NCI-H510A treated with DMSO at 0.1 percent for 48 hours (cell line): ENCODE measurements at places on chromosomes 7 and 10.

DNA sequence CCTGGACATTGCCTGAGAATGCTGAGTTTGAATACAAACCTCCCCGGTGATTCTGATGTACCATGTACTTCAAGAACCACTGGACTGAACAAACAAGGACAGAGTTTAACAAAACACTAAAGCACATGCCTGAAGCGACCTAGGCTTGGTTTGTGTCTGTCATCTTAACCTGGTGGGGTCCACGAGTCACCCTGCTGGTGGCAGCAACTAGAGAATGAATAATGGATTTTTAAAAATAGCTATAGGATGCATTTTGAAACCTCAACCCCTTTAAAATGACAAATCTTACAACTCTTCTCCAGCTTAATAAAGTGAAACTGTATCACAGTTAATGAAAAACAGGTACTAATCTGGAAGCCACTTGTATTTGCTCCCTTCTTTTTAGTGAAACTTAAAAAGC is 25.2 kb downstream of the CDHR3 start:
- DNase-seq, result no peak

DNA sequence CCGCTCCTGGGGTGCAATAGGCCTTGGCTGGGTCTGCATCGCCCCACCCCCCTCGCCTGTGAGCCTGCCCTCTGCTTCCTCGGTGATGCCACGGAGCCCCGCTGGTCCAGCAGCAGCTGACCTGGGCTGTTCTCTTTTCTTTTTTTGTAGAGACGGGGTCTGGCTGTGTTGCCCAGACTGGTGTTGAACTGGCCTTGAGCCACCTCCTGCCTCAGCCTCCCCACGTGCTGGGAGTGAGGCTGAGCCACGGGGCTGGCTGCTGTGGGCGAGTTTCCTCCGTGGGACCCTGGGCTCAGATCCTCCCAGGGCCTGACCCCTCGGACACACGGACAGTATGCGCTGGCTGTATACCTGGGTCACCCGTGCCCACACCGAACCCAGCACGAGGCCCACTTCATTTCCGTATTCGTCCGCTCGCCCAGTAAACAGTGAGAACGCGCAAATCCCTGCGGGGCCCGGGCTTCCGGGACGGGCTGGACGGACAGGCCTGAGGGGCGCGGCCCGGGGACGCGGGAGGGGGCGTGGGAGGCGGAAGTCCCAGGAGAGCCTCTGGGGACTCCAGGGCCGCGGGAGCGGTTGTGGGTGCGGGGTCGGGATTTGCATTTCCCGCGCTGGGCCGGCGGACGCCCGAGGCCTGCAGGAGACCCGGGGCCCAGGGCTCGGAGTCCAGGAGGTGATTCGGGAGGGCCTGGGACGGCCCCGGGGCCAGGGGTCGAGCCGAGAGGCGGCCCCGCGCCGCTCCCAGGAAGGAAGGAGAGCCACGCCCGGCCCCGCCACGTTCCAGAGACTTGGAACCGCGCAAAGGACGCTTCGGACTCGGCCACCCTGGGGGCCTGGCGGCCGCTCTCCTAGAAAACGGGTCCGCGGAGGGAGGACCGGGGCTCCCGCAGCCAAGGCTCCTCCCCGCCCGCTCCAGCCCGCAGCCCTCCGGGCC is 57.7 kb upstream of the DNAJB6 start:
- DNase-seq, result no peak

DNA sequence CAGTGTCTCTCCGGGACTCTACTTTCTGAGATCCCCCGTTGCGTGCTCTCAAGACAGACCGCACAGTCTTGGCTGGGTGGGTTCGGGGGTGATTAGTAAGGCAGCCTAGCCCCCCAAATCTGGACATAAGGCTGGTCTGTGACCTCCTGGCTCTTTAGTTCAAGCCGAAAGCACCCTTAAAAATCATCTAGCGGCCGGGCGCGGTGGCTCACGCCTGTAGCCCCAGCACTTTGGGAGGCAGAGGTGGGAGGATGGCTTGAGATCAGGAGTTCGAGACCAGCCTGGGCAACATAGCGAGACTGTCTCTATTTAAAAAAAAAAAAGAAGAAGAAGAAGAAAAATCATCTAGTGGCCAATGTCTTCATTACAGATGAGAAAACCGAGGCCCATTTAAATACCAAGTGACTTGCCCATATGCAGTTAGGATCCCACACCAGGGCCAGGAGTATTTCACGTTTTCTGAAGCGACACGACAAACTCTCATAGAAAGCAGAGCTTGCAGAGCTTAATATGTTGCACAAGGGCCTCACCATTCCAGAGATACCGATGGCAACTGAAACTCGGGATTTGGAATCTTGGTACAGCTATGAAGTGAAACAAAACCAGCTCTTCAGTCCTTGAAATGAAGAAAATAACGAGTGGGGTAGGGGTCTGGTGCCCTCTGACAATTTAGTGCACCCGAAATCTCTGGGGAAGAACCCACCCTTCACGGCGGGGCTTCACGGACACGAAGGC is 703 bp upstream of the HILPDA start:
- no peak for DNase-seq

DNA sequence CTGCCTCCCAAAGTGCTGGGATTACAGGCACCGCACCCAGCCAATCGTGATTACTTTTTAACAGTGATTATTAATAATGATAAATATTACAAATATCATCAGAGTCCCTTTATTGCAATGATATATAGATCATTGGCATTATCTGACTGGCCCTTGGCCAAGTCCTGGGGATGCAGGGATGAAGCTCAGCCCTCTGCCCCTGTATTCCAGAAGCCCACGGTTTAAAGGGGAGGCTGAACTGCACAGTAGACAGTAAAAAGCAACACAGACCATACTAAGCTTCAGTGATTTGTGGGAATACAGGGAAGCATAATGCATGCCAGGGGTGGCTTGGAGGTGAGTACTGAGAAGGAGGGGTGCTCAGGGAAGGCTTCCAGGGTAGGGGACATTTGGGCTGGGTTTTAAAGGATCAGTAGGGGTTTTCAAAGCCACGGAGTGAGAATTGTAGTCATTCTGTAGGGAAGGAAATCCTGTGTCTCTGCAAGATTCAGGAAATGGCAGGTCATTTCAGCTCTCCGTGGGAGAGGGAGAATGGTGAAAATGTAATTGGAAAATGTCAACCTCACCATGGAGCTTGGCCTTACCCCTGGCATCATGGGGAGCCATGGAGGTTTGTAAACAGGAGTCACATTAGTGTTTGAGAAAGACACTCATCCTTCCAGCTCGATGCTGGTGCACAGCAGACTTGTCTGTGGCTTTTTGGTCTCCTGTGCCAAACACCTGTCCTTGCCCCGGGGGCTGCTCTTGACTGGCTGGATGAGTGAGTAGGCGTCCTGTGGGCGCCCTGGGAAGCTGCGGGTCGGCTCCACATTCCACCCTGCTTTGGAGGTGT is 8.8 kb downstream of the ADAMTS14 start:
- DNase-seq, result no peak

DNA sequence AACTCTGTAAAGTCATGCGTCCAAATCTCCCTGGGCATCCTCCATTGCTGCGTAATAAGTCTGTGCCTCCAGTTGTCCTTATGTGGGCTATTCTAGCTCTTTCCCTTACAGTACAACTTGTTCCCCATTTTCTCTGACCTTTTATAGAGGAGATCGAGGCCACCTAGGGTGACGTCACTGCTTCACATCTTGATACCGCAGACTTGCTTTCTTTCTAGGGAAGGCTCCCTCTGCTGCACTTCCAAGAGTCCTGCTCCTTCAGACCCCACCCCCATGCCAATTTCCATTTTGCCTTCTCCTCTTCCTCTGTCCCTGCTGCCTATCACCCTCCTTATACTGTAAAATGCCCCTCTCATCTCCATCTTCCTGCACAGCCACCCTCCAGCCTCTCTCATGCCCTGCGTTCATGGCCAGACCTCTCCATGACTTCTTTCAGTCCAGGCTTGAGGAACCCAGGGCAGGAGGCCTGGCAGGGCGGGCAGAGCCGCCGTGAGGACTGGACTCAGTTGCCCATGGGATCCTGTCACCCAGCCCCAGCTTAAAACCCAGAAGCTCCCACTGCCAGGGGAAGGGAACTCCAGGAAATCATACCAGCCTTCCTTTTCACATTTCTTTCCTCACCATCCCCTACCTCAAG is 57.5 kb downstream of the CAMK1D start:
- no peak for DNase-seq

- DNase-seq, result no peak
These were observed 13.1 kb downstream of the ZNF485 start for GRCh38 chr10:43619368-43619767.

DNA sequence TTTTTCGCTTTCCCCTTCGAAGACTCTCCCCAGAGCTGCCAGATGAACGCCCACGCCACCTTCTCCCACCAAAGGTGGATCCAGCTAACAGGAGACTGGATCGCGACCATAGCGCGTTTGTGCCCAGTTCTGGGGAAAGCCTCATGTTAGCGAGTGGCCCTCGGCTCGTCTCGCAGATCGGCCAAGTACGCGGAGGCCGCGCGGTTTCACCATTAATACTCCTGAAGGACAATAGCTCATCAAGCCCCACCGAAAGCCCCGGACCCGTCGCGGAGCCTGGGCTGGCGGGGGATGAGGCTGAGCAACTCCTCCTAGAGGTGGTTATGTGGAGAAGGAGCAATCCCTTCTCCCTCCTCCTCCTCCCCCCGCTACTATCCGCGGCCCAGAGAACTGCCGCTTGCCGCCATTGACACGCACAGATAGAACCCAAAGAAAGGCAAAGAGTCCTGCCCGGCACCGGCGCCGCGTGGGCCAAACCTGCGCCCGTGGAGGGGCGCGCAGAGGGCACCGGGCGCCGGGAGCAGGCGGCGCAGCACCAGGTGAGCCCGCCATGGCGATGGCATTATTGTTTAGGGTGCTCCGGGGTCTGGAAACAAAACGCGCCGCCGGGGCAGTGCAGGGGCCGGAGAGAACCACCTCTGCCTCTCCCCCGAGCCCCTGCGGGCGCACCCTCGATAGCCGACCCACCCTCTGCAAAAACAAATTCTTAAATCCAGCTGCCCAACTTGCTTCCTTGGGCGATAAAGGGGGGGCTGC is at the start of gene MACROH2A2:
MACROH2A2 (plus strand) TSS at position 385 of the 756 bp plus-strand sequence. CDS start 22,813 bp downstream, outside the sequence.
- peak; percentile 67 for DNase-seq

GRCh38 chr7:158024881-158025280 is 562.7 kb downstream of the PTPRN2 start:
- DNase-seq, result no peak

DNA sequence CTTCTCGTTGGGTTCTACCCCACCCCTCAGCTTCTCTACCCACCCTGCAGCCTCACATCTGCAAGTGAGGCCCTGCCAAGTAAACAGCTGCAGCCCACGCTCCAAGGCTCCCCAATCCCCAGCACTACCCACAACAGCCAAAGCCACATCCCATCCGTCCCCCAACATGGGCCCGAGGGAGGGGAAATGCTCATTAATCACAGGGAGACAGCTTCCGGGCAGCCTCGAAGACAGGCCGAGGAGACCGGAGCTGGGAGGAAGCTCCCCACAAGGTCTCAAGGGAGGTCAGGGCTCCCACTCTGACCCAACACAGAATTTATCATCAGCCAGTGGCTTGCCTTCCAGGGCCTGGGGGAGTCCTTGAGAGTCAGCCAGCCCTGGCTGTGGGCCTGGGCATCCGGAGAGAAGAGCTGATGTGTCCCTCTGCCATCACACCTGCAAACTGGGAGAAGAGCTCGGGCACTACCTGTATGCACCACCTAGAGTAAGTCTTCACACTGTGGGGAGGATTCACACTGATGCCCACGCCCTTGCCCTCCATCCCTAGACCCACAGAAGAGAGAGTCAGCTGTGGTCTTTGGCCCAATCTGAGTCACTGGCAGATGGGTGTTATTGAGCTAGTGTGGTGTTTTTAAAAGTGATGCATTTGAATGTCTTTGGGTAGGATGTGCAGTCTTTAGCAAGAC is 115.5 kb upstream of the ZMIZ1 start:
- DNase-seq, result no peak

GRCh38 chr10:3836222-3836820 is 51.3 kb upstream of the KLF6 start:
- no peak for DNase-seq

- DNase-seq, result no peak
These were observed 303.6 kb upstream of the LYZL1 start for GRCh38 chr10:28985137-28985885.

DNA sequence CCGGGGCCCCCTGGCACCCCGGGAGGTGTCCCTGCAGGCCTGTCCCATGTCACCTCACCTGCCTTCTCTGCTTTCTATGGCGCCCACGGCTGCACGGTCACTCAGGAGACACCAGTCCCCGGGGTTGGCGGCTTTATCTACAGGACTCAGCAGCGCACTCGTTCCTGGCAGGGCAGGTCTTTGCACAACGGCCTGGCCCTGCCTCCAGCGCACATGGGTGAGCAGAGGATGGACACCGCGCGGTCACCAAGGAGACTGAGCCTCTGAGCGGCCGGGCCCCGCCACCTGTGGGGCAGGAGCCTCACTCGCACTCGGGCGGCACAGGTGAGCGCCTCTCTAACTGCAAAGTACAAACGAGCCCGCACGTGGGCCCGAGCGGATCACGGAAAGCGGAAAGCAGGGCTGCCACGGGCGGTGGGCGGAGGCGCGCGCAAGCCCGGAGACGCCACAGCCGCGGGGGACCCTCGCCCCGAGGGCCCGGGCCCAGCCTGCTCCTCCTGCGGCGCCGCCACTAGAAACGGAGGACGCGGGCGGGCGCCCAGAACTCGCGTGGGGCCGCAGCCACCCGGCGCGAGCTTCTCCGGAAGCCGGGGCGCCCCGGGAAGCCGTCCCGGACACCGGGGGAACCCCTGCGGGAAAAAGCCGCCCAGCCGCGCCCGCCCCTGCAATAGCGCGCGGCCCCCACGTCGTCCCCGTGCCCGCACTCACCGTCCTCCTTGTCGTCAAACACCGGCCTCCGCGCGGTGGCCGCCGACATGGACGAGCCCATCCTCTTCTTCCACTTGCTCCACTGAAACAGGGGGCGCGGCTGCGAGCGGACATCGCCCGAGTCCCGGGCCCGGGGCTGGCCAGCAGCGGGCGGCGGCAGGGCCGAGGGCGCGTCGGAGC is 642 bp downstream of the STK32C start:
- peak; percentile 69 for DNase-seq

GRCh38 chr7:51340029-51340838 is 23.6 kb upstream of the COBL start:
- no peak for DNase-seq

- DNase-seq, result no peak
These were observed 44.2 kb upstream of the SLC29A4 start for GRCh38 chr7:5238500-5238899.

GRCh38 chr7:132941428-132941827 is 140.5 kb downstream of the CHCHD3 start:
- no peak for DNase-seq

DNA sequence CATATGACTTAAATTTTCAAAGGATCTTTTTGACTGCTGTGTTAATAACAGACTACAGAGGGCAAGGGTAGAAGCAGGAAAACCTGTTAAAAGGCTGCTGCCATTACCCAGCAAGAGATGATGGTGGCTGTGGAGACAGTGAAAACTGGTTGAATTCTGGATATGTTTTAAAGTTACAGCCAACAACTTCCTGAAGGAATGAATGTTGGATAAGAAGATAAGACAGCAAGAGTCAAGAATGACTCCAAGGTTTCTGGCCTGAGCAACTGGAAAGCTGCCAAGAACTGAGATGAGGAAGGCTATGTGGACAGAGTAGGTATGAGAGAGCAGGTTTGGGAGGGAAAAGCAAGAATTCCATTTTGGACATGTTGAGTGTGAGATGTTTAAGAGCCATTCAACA is 19.1 kb downstream of the CNOT4 start:
- no peak for DNase-seq
